ENCODE measurements at places on chromosomes 5 and 9.

- no peak for DNase-seq
Measured at GRCh38 chr9:105171589-105171988, 72.9 kb upstream of the SLC44A1 start.

DNA sequence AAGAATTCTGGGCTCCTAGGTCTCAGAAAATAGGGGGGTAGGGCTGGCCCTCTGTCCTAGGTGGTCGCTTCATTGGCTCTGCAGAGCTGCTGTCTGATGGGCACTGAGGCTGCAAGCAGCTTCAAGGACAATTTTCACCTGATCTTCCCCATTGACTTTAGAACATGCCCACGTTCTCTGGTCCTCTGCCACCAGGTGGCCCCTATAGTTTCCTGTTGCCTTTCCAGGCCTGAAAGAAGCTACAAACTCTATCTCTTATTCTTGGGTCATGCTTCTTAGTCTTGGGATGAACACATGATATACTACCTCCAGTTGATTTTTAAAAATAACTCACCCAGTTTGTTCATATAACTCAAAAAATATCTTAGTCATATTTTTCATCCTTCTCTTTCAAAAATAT, 26.3 kb downstream of the SPZ1 start:
- no peak for DNase-seq

DNA sequence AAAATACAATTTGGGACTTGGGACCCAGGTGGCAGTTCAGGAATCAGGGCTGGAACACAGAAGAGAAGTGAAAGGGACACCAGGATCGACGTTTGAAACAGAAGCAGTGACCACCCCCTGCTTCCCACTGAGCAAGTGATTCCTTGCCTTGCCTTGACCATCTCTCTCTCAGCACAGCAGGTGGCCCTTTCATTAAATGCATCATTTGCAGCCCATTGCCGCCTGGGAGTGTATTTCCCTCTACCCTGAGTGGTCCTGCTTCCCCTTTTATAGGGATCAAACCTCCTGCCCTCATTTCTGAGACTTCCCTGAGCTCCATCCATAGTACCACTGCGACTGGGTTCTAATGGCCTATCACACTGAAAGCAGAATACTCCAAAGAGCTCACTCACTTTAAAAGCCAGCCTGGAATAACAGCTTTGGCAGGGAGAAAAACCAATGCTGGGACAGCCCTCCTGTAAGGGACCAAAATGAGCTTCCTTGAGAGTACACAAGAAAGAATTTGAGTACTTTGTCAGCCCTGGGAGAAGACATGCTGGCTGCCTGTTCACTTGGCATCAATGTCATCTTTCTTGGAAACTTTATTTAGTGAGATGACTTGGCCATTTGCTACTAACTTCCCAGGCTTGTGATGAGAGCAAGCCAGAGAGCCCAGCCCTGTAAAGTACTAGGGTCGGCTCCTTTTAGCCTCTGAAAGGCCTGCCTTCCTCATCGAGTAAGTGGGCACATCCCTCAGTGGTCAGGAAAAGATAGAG, 149.7 kb downstream of the SLIT3 start:
- DNase-seq = no peak

DNA sequence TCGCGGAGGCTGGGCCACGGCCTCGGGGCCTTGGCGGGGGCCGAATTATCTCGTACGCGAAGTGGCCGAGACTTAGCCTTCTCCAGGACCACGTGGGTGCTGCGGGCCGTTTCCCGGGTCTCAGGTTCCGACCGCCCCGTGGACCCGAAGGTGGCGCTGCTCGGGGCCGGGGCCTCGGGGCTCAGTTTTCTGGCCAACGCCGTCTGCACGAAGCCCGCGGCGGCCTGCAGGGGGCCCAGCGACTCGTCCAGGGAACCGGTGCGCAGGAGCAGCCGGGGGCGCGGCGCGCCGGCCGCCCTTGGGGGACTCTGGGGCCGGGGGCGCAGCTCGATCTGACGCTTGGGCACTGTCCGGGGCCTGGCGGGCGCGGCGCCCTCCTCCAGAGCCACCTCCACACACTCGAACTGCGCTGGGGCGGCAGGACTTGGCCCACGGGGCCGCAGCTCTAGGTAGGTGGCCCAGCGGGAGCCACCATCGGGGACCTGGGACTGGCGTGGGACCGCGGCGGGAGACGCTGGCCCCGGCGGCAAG, 716 bp downstream of the PROB1 start:
- DNase-seq = peak; percentile 78

GRCh38 chr5:137300411-137301240, 198.5 kb downstream of the SPOCK1 start:
- DNase-seq = no peak

DNA sequence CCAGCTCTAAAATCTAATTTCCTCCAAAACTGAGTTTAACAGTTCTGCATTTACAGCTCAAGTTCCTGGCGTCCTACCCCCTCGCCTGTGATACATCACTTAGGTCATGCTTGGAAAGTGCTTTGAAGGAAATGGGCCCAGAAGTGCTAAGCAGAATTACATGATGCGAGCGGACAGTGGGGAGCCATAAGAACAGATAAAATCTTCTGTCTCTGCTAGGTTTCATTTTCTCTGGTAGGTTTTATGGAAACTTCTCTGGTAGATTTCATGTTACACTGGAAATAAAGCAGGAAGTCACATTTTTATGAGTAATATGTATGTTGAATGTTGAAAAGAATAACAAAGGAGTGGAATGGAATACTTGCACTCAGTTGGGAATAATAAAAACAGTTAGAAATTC, 138.3 kb downstream of the ZDHHC21 start:
- no peak for DNase-seq

DNA sequence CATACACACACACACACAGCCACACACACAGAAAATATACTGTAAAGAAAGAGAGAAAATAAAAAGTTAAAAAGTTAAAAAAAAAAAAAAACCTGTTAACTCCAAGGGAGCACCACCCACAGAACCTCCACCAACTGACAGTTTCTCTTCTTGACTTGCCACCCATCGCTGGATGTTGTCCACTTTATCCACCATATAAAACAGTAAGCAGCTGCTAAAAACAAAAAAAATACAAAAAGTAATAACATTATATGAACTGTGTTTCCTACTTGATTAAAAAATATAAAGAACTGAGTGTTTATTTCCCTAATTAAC, 1.2 kb downstream of the PURA start:
- DNase-seq = no peak

GRCh38 chr5:137714946-137715345, 20.9 kb downstream of the KLHL3 start:
- DNase-seq = no peak

DNA sequence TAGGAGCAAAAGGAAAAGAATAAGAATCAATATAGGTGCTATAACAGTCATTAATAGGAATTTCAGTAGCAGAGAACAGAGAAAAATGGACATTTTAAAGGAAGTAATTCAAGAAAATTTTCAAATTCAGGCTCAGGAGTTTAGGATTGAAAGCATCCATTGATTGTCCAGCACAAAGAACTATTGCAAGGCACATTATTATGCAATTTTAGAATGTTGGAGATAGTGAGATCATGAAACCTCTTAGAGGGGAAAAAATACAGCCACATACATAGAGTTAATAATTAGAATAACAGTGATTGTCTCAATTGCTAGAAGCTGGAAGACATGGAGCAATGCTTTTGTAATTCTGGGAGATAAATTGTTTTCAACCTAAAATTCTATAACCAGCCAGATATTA, 31.5 kb downstream of the CNTLN start:
- no peak for DNase-seq

DNA sequence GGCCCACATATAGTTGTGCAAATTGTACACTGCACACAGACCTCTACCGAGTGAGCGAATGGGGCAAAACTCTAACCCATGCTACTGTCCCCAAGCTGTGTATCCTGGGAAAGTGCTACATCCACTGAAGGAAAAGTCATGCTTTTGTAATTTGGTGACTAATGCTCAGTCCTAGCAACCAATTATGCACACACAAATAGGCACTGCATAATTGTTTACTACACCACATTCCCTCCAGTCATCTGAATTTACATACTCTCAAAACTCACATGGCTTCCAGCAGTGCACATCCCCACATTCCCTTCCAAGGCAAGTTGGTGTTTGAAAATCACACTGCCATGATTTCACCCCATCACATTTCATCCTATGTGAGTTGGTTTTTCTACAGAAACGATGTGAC, 125.9 kb upstream of the OSMR start:
- DNase-seq = no peak

DNA sequence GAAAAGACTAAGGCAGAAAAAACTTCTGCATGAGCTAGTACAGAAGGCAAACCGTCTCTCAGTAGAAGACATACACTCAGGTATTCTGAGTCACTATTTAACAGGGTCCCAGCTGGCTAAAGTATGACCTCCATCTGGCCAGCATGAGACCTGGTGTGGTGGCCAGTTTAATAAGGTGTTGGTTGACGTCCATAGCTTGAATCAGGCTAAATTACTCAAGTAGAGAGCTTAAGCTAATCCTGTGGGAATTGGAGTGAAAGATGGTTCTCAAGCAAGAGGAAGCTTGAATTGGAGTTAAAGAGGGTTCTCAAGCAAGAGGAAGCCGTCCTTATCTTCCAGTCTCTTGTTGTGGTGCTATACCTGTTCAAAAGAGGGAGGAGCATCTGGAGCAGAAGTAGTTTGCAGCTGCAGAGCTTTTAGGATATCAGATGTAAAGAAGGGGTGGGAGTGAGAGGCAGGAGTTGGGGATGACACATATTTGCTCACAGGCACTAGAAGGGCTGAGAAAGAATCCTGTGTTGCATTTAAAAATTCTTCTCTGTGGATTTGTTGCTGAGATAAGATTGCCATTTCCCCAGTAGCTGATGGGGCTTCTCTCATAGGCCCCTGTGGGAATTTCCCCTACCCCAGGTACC, 136.1 kb upstream of the RUSC2 start:
- no peak for DNase-seq

DNA sequence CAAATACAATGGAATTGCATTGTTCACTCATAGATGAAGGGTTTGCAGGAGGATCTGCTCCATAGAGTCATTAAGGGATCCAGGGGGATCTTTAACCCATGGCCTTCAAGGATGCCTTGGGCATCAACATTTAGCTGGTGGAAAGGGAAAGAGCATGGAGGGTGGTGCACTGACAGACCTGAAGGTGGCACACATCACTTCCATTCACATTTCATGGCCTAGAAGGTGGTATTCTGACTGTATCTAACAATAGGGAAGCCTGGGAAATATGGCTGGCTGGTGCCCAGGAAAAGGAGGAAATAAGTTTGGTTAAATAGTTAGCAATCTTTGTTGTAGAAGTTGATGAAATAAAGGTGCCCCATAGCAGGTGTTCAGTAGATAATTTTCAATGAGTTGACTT, 230.2 kb downstream of the CD180 start:
- DNase-seq = no peak

GRCh38 chr5:91140657-91141056, 242.5 kb downstream of the ARRDC3 start:
- no peak for DNase-seq

- DNase-seq = no peak
Measured at GRCh38 chr9:113769412-113769811, 106.7 kb upstream of the ZNF618 start.

- no peak for DNase-seq
Measured at GRCh38 chr5:6166698-6167394, 211.5 kb downstream of the MED10 start.

DNA sequence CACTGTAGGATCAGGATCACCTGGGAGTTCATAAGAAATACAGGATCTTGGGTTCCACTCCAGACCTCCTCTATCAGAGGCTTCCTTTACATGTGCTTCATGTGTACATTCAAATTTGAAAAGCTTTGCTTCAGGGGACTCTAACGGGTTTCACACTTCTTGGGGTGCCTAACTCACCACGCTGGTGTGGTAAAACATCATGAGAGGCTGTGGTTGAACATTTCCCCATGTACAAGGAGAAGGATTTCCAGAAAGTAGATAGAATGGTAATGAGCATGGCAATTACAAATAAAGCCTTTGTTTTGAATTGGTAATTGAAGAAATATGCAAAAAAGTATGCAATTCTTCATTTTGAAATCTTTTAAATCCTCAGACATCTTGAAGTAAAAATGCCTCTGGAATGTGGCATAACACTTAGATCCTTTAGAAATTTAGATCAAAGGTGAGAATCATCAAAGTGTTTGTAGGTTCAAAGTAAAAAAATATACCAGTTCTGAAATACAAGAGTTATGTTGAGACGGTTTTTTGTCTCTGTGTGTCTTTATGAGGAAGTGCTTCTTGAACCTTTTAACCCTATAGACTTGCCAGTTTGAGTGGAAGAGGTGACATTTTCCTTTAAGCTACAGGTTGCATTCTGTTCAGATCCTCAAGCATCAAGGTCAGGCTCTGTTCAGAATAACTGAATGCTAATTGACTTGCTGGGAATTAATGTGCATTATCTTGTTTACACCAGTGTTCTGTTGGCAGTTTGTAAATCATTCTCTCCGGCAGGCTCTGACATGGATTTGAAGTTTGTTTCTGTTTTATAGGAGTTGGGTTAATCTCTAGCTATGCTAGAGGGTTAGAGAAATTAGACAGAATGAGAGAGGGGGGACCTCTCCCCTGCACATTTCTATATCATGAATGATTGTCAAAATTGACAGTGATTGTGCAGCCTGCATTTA, 415.3 kb downstream of the MAN2A1 start:
- no peak for DNase-seq

- DNase-seq = no peak
Measured at GRCh38 chr5:2903451-2904395, 152.2 kb upstream of the IRX2 start.

GRCh38 chr5:150660108-150660831, 781 bp upstream of the MYOZ3 start:
- DNase-seq = no peak

GRCh38 chr5:170863646-170864045, 1.8 kb downstream of the RANBP17 start:
- DNase-seq = no peak

DNA sequence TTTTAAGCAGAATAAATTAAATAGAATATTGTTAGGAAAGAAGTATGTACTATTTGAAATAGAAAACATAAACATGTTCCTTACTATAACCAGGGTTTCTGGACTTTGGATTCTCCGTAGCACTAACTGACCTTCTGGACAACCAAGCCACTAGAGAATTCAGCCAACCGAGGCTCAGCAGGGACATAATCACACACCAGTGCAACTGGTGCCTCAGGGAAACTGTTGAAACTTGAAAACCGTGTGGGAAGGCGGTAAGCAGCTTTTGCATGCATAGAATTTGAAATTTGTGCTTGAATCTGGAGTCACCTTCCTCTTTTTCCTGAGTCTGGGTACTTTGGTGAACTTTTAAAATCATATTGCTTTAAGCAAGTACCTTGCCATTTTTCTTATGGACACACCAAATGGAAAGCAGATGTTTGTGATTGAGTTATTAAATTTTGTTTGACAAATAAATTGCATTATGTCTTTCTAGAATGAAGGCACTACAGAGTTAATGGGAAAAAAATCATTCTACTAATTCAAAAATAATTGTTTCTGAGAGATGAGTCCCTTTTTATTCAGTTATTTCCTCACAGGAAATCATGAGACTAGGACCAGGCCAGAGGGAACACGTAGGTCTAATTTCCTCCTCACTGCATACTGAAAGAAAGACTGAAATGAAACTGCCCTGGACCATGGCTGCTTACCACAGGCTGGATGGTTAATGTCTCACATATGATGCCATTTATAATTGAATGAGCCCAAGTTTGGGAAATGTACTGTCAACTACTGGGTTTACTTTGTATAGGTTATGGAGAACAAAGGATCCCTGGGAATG, 20.6 kb upstream of the SCAMP1 start:
- no peak for DNase-seq

- no peak for DNase-seq
Measured at GRCh38 chr5:157823655-157824054, 35.3 kb downstream of the CLINT1 start.

All from left ventricle myocardium superior (tissue), 1 donor.